ENCODE measurements at places on chromosomes 4 and X. TPM values are rescaled to one million over a fixed set of nuclear protein-coding genes. Genes with fewer than 3 reads are reported as not detected.

GRCh38 chr4:113212613-113213012 lies 163.2 kb downstream of the ANK2 start:
- H3K4me3 ChIP-seq: no peak overlapping the region
- no peaks in the 10 kb centered on the region for H3K36me3 ChIP-seq
- no peak for DNase-seq
- no peak overlapping the region for H3K27ac ChIP-seq
- no peaks in the 10 kb centered on the region for H3K4me1 ChIP-seq

DNA sequence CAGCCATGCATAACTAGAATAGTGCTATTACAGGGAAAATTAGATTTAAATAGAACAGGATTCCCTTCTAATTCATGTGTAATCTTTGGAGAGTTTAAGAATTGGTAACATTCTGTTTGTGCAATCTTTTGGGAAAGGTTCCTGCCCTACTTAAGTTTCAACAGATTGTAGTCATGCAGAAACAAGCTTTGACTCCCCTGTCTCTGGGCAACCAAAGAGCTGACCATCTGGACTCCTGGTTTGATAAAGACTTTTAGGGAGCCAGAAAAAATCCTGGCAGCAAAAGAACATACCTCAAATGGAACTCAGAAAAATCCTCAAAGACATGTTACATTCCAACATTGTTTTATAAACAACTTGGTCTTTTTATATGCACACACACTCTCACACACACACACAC lies 191.1 kb upstream of the NEIL3 start:
- H3K4me3 ChIP-seq: no peak overlapping the region
- H3K36me3 ChIP-seq: no peaks in the 10 kb centered on the region
- H3K27ac ChIP-seq: no peak overlapping the region
- DNase-seq: no peak
- H3K27me3 ChIP-seq: no peaks in the 10 kb centered on the region

- DNase-seq: no peak
- no peak overlapping the region for H3K4me3 ChIP-seq
- H3K27me3 ChIP-seq: no peaks in the 10 kb centered on the region
- H3K4me1 ChIP-seq: peaks cover 6% of the 10 kb centered on the region
- no peaks in the 10 kb centered on the region for H3K36me3 ChIP-seq
- H3K27ac ChIP-seq: no peak overlapping the region
These were observed 146.8 kb upstream of the USP9X start for GRCh38 chrX:40938423-40938822.

DNA sequence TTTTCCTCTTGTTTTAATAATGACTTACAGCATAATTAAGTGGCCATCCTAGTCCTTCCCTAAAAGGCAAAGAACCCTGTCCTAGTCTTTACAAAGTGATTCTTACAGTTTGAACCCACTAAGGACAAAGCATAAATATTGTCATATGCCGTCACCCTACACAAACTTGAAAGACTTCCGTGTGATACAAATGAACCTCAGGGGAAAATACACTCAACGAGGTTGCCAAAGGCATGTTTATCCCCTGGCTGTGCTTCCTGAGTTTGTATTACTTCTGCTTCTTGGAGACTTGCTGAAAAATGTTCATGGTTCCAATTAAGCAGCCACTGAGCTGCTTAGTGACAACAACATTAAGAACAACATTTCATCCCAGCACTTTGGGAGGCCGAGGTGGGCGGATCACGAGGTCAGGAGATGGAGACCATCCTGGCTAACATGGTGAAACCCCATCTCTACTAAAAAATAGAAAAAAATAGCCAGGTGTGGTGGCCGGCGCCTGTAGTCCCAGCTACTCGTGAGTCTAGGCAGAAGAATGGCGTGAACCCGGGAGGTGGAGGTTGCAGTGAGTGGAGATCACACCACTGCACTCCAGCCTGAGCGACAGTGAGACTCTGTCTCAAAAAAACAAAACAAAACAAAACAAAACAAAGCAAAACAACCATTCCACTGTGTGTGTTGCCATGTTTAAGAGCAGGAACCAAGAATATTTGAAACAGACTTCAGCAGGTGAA lies 16.2 kb downstream of the RASSF6 start:
- H3K4me1 ChIP-seq: peaks cover 20% of the 10 kb centered on the region
- H3K36me3 ChIP-seq: no peaks in the 10 kb centered on the region
- no peaks in the 10 kb centered on the region for H3K27me3 ChIP-seq
- H3K4me3 ChIP-seq: no peak overlapping the region
- no peak overlapping the region for H3K27ac ChIP-seq

DNA sequence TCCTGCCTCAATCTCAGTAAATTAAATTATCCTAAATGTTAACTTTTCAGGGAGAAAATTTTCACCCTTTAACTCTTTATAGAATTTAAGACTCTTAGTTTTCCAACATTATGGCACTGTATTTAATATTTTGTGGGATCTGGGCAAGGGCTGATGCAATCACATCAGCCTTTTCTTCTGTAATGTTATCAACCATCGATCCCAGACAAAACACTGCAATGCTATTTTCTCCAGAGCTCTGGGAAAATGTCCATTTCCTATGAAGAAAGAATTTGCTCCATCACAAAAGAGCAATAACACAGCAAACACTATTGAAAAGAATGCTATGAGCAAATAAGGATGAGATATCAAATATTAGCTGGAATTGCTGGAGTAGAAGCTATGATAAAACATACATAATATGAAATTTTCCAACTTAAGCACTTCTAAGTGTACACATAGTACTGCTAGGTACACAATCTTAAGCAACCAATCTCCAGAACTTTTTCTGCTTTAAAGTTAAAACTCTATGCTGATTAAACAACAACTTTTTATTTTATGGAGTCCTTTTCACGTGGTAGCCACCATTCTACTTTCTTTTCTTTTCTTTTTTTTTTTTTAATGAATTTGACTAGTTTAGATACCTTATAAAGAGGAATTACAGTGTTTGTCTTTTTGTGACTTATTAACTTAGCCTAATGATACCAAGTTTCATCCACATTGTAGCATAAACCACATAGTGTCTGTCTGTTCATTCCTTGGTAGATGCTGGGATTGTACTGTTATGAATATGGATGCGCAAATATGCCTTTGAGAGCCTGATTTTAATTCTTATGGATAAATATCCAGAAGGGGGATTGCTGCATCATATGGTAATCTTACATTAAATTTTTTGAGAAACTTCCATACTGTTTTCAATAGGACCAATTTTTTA lies 43.6 kb downstream of the UGT2A3 start:
- no peaks in the 10 kb centered on the region for H3K36me3 ChIP-seq
- no peak overlapping the region for H3K27ac ChIP-seq
- H3K4me3 ChIP-seq: no peak overlapping the region
- H3K27me3 ChIP-seq: no peaks in the 10 kb centered on the region
- DNase-seq: no peak

Gene CYTL1
- 0.59 TPM for total RNA-seq

Gene USP17L25
- not detected for total RNA-seq

Gene FAM133A
- total RNA-seq: not detected

Gene ARHGAP10
- 7.7 TPM for total RNA-seq

DNA sequence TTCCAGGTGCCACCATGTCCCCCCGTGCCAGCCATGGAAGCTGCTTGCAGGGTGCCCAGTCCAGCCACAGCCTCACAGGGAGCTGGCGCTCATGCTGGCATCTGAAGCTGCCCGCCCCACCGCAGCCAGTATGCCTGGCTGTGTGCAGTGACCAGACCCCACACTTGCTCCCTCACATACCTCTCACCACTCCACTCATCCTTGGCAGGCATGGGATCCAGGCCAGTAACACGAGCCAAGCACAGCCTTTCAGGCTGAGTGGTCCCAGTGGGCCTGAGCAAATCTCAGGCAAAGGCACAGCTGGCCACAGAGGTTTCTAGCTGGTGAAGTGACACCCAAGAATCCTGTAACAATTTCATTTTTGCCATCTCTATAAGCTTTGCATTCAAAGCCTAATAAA lies 48.4 kb upstream of the SEC24B start:
- no peak overlapping the region for H3K4me3 ChIP-seq
- H3K36me3 ChIP-seq: no peaks in the 10 kb centered on the region
- H3K27ac ChIP-seq: no peak overlapping the region
- no peak for DNase-seq
- no peaks in the 10 kb centered on the region for H3K4me1 ChIP-seq

Gene IL13RA2
- not detected for total RNA-seq

Gene GAGE1
- 0.72 TPM for total RNA-seq

Gene ART3
- not detected for total RNA-seq

Gene TCP11X2
- not detected for total RNA-seq

GRCh38 chrX:70979136-70979762 lies 48.4 kb upstream of the SLC7A3 start:
- DNase-seq: no peak
- no peak overlapping the region for H3K27ac ChIP-seq
- H3K4me3 ChIP-seq: no peak overlapping the region

GRCh38 chr4:15270201-15270600 lies 157.6 kb upstream of the C1QTNF7 start:
- H3K27ac ChIP-seq: no peak overlapping the region
- H3K4me3 ChIP-seq: no peak overlapping the region
- no peaks in the 10 kb centered on the region for H3K36me3 ChIP-seq
- peaks cover 5% of the 10 kb centered on the region for H3K27me3 ChIP-seq
- H3K4me1 ChIP-seq: no peaks in the 10 kb centered on the region
- no peak for DNase-seq

- H3K4me3 ChIP-seq: no peak overlapping the region
- H3K27ac ChIP-seq: no peak overlapping the region
- no peaks in the 10 kb centered on the region for H3K4me1 ChIP-seq
- no peaks in the 10 kb centered on the region for H3K36me3 ChIP-seq
- no peak for DNase-seq
These were observed 19.1 kb upstream of the HERC6 start for GRCh38 chr4:88359558-88359957.

GRCh38 chr4:145069361-145069760 lies 28.6 kb downstream of the ANAPC10 start:
- no peak for DNase-seq
- H3K36me3 ChIP-seq: peaks cover 4% of the 10 kb centered on the region
- no peak overlapping the region for H3K27ac ChIP-seq
- H3K27me3 ChIP-seq: no peaks in the 10 kb centered on the region
- no peak overlapping the region for H3K4me3 ChIP-seq

GRCh38 chr4:45621971-45622370 lies 501.9 kb downstream of the GABRG1 start:
- no peak overlapping the region for H3K27ac ChIP-seq
- no peaks in the 10 kb centered on the region for H3K27me3 ChIP-seq
- H3K4me1 ChIP-seq: no peaks in the 10 kb centered on the region
- DNase-seq: no peak
- no peak overlapping the region for H3K4me3 ChIP-seq

DNA sequence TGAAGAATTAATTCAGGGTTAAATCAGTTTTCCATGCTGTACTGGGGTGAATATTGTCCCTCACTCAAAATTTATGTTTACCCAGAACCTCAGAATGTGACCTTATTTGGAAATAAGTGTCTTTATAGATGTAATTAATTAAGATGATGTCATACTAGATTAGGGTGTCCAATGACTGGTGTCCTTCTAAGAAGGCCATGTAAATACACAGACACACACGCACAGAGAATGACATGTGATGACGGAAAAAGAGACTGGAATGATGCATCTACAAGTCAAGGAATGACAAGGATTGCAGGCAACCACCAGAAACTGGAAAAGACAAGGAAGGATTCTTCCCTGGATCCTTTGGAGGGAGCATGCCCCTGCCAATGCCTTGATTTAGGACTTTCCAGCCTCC lies 84.6 kb upstream of the GPR34 start:
- H3K27me3 ChIP-seq: no peaks in the 10 kb centered on the region
- H3K36me3 ChIP-seq: no peaks in the 10 kb centered on the region
- H3K4me1 ChIP-seq: no peaks in the 10 kb centered on the region
- DNase-seq: no peak
- H3K27ac ChIP-seq: no peak overlapping the region
- no peak overlapping the region for H3K4me3 ChIP-seq

Gene RHOXF2B
- not detected for total RNA-seq

DNA sequence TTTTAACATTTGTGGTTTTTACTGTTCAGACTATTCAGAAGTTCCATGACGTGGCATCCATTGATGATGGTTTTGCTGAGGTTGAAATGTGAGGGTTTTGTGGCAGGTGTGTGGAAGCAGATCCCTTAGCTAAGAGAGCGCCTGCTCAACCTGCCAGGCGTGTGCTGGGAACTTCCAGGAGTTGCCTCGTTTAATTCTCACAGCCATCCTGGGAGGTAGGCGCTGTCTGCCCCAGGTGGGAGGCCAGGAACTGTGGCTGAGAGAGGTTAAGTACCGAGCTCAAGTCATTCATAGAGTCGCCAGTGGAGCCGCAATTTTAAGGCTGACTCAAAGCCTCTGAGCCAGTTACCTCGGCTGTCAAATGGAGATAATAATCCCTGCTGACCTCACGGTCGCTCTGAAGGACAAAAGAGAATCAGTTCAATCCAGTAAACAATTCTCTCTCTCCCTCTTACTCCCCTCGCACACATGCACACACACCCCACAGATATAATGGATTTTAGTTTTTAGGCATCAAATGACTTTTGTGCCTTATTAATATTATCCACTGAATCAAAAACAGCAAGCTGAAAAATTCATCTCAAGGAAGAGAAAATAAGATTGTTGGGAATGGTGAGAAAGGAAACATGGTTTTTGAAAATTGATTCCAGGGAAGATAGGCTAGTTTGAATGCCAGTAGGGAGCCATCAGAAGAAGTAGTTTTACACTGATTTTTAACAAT lies 171.3 kb downstream of the PTTG2 start:
- H3K36me3 ChIP-seq: peaks cover 4% of the 10 kb centered on the region
- H3K4me3 ChIP-seq: no peak overlapping the region
- H3K4me1 ChIP-seq: peaks cover 17% of the 10 kb centered on the region
- no peaks in the 10 kb centered on the region for H3K27me3 ChIP-seq
- H3K27ac ChIP-seq: peak overlapping the region; percentile 64

- H3K4me3 ChIP-seq: no peak overlapping the region
- no peak for DNase-seq
- no peak overlapping the region for H3K27ac ChIP-seq
- no peaks in the 10 kb centered on the region for H3K4me1 ChIP-seq
- no peaks in the 10 kb centered on the region for H3K36me3 ChIP-seq
These were observed 29.3 kb downstream of the SOD3 start for GRCh38 chr4:24824720-24825119.

Gene ZNF732
- not detected for total RNA-seq

All from T-cell (primary cell).